Activated naive CD8-positive, alpha-beta T cell treated with anti-CD3 and anti-CD28 coated beads for 36 hours (primary cell): ENCODE measurements at places on chromosomes 3 and 15. TPM values are rescaled to one million over a fixed set of nuclear protein-coding genes. Genes with fewer than 3 reads are reported as not detected.

GRCh38 chr3:72379500-72380187 lies 468.6 kb downstream of the SHQ1 start:
- H3K36me3 ChIP-seq = peaks cover 25% of the 10 kb centered on the region
- H3K27me3 ChIP-seq = no peaks in the 10 kb centered on the region
- H3K27ac ChIP-seq = no peak overlapping the region
- no peak overlapping the region for H3K4me3 ChIP-seq
- no peak for DNase-seq
- H3K4me1 ChIP-seq = peaks cover 75% of the 10 kb centered on the region

Gene MAP1A
- total RNA-seq = 0.68 TPM

Gene SV2B
- total RNA-seq = 0.08 TPM

DNA sequence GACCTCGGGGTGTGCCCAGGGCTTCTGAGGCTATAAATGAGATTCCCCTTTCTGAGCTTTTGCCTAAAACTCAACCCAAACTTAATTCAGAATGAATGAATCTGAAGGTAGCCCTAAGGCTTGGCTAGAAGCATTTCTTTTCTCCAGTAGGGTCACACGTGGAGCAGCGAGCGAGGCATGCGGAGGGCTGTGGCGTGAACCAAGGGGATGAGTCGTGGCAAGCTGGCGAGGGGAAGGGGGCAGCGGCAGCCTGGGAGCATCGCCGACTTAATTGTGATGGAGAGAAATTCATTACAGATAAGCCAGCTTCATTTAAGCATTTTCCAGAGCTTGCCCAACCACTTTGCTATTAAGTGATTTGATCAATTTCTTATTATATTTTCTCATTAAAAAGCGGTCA lies 79.9 kb downstream of the CHSY1 start:
- H3K4me1 ChIP-seq = peaks cover 40% of the 10 kb centered on the region
- H3K27me3 ChIP-seq = no peaks in the 10 kb centered on the region
- no peak for DNase-seq
- H3K36me3 ChIP-seq = peaks cover 13% of the 10 kb centered on the region
- H3K4me3 ChIP-seq = no peak overlapping the region

- no peaks in the 10 kb centered on the region for H3K4me1 ChIP-seq
- H3K27me3 ChIP-seq = no peaks in the 10 kb centered on the region
- H3K4me3 ChIP-seq = no peak overlapping the region
These were observed 39.1 kb downstream of the ABHD5 start for GRCh38 chr3:43729707-43730414.
